ENCODE measurements at places on chromosomes 1 and 21.

- DNase-seq, result no peak
Measured at GRCh38 chr1:61496501-61496900, 228.4 kb downstream of the TM2D1 start.

- no peak for DNase-seq
Measured at GRCh38 chr1:233300326-233300725, 4.8 kb upstream of the PCNX2 start.

DNA sequence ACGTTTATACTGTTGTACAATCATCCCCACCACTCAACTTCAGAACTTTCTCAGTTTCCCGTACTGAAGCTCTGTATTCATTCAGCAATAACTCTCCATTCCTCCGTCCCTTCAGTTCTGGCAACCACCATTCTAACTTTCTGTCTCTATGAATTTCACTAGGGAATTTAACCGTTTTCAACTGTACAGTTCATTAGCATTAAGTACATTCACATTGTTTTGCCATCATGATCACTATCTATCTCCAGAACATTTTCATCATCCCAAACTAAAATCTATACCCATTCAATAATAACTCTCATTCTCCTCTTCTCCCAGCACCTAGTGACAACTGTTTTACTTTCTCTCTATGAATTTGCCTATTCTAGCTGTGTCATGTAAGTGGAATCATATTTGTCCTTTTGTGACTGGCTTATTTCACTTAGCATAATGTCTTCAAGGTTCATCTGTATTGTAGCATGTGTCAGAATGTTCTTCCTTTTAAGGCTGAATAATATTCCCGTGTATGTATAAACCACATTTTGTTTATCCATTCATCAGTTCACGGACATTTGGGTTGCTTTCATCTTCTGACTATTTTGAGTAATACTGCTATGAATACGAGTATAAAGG lies 75.0 kb downstream of the CEP350 start:
- DNase-seq, result no peak

DNA sequence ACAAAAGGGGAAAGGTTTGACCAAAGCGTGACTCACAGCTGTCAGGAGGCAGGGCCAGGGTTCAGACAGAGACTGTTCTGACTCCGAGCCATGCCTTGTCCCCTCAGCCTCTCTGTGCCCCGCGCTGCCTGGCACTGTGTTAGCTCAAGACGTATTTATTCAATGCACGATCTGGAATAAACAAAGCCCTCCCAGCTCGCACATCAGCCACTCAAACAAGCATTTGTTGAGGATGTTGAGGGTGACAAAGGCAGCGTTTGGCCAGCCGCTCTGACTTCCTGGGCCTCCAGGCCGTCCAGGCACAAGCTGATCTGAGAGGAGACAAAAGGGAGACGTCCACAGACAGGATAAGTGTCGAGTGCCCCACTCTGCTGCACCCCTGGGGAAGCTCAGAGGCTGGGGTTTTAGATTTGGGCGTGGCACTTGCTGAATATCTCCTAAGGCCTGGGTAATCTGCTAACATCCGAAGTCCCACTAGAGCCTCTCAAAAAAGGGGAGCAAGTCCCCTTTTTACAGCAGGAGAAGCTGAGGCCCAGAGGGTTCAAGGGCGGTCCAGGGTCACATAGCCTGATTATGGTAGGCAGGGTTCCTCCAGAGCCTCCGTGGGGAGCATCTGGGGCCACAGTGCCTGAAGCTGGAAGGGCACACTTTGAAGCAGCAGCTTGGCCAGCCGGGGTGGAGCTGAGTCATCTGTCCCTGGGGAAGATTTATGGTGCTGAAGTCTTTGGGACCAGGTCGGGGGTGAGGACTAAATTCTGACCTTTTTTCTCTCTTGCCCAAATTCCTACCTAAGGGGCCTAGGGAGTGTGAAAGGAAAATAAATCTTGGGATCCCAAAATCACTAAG lies 95.9 kb downstream of the SPSB1 start:
- no peak for DNase-seq

- DNase-seq, result no peak
Measured at GRCh38 chr1:108121358-108122143, 78.6 kb downstream of the SLC25A24 start.

DNA sequence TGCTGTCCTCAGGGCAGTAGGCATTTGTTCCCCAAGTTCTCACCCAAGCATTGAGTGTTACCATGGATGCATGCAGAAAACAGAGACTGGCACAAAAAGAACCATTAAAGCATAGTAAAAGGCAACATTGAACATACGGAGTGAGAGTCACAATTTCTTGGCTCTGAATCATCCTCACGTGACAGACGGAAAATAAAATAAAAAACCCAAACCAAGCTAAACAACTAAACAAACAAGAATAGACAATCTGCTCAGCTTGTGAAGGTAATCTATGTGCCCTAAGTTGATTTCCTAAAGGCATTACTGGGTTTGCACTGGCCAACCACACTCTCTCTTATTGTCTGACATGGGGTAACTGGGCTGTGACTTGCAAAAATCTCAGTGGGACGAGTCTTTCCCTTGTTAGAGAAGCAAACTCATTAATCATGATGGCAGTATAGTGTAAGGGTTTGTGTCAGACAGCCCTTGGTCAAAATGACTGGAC lies 306.0 kb downstream of the ASTN1 start:
- no peak for DNase-seq

- DNase-seq, result no peak
Measured at GRCh38 chr1:235012436-235013210, 116.0 kb downstream of the TOMM20 start.

- DNase-seq, result no peak
Measured at GRCh38 chr1:44616284-44616990, 57.8 kb downstream of the TMEM53 start.

Data from stimulated activated CD8-positive, alpha-beta memory T cell treated with anti-CD3 and anti-CD28 coated beads, Interleukin-2, amount 100 ng/mL, for 1 hour (primary cell).